ENCODE measurements at places on chromosomes 6 and 20.
A peak's percentile ranks its signal among the peaks of the same experiment; 100 is the strongest.

DNA sequence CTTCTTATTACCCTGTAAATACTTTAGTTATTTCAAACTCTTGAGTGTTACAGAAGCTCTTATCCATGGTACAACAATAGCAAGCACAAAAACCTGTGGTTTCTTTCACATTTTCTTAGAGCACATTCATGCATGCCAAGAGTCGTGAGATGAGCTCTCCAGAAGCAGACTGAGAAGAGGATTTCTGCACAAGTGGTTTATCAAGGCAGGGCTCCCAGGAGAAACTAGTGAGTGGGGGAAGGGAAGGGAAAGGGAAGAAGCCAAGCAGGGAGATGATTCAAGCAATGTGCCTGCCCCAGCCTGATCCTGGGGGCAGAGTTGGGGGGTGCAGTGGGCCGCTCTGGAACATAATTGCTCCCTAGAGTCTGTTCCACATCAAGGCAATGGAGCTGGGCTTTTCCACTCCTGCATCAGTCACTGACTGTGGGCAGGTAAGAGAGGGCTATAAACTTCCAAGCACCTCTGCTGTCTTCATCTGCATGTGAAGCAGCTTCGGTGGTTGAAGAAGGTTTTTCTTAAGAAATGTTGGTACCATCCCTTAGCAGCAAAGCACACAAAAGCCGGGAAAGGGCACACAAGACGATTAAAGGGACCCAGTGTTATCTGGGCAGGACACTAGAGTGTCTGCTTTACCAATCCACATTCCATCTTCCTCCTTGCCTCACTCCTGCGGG, 152.1 kb downstream of the PLCB4 start:
- no peak for DNase-seq

DNA sequence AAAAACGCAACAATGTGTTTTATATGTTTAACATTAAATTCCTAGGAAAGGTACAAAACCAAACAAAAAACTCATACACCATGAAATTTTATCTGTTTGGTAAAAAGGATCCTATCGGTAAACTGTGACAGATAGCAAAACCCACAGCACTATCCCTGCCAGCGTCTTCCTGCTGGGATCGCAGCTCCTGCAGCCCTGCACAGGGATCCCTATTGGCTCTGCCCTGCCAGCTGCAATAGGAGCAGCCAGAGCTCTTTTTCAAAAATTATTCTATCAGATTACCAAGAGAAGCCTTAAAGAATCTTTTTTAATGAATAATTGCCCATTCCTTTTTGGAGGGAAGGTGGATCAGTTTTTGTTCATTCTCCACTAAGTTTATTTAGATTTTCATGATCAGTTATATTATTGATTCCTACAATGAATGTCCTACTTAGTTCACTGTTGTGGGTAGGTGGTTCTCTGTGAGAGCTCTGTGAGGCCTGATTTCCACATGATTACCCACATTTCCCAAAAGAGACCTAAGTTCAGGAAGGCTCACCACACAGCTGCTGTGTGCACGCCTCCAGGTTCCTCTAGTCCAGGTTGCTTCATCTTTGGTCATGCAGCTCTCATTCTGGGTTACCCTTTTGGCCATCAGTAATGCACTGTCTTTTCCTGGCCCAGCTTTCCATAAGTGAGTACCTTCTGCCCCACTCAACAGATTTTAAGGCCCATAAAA, 293.8 kb downstream of the FRK start:
- no peak for DNase-seq

- DNase-seq = no peak
These were observed 3.2 kb downstream of the CNKSR3 start for GRCh38 chr6:154506991-154507898.

DNA sequence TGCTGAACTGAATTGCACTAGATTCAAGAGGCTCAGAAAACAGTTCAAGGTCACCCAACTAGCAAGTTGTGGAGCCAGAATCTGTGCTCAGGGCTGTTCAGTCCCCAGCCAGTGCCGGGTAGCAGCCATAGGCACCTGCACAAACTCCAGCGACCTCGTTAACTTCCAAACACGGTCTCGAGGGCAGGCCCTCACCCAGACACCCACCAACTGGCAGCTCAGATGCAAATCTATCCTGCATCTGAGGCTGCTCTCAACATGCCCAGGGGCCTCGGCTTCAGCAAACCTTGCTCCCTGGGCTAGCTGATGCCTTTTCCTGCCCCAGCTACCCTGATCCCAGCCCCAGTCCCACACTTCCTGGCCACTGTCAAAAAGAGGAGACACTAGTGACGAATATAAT, 3.7 kb downstream of the JPH2 start:
- no peak for DNase-seq

GRCh38 chr6:84796343-84796742, 31.9 kb upstream of the TBX18 start:
- DNase-seq = no peak

DNA sequence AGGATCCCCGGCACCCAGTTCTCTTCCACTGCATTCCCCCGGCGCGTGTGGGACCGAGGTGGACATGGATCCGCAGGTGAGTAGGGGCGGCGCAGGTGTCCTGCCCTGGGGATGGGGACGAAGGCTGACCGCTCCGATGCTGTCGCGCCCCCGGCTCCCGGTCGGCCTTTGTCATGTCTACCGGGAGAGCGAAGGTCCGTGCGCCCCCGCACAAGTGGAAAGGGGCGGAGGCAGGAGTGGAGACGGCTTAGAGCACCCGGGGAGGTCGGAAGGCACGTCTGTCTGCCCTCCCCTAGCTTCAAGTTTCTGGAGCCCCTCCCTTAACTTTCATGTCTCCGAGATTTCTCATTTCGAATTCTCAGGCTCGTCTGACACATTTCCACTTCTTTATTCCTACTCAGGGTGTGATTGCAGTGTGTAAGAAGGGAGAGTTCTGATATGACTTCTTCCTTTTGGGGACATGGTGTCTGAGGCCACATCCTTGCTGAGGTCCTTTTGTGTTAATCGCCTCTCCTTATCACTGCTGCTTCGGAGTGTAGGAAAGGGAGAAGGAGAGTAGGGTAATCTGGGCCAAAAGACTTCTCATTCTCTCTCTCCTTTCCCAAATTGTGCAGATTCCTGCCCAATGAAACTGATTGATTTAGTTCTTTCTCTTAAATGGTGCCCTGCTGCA, 435 bp downstream of the KIFC1 start:
- DNase-seq = peak; percentile 57

DNA sequence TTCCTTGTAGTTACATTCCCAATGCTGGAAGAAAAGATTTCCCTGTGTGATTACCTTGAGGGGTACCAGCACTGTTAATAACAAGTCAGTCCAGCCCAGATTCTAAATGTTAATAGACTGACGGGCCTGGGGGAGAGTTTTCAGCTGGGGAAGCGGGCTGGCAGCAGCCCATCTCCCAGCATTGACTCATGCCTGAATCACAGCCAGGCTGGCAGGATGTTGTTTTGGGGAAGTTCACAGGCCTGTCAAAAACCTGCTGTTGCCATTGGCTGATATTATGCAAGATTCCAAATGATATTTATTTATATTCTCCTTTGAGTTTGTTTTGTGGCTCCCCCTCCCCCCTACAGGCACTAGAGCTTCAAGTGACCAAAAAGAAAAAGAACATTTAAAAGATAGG, 213.9 kb upstream of the CNR1 start:
- no peak for DNase-seq

DNA sequence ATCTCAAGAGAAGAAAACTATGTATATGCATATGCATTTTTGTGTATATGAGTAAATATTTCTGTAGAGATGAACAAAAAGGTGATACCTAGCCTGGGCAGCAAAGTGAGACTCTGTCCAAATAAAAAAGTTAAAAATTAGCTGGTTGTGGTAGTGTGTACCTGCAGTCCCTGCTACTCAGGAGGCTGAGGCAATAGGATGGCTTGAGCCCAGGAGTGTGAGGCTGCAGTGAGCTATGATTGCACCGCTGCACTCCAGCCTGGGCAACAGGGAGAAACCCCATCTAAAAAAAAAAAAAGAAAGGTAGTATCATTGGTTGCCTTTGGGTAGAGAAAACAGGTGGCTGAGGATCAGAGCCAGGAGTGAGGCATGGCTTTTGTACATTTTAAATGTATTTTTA, 50.9 kb downstream of the KLHL31 start:
- DNase-seq = no peak

- DNase-seq = no peak
These were observed 6.5 kb upstream of the UCKL1 start for GRCh38 chr20:63962426-63963347.

DNA sequence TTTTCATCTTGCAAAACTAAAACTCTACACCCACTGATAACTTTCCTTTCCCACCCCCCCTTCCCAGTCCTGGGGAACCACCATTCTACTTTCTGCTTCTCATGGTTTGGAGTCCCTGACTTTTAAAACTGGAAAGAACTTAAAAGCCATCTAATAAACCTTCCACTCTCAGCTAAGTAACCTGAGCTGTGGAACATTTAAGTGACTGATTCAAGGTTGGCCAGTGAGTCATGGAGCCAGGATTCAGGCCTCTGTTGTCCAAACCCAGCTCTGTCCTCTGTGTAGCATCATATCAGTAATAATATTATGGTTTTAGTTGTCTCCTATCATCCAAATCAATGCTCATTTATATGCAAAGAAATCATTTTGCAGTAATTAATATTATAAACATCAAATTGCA, 176.0 kb upstream of the NT5E start:
- no peak for DNase-seq

DNA sequence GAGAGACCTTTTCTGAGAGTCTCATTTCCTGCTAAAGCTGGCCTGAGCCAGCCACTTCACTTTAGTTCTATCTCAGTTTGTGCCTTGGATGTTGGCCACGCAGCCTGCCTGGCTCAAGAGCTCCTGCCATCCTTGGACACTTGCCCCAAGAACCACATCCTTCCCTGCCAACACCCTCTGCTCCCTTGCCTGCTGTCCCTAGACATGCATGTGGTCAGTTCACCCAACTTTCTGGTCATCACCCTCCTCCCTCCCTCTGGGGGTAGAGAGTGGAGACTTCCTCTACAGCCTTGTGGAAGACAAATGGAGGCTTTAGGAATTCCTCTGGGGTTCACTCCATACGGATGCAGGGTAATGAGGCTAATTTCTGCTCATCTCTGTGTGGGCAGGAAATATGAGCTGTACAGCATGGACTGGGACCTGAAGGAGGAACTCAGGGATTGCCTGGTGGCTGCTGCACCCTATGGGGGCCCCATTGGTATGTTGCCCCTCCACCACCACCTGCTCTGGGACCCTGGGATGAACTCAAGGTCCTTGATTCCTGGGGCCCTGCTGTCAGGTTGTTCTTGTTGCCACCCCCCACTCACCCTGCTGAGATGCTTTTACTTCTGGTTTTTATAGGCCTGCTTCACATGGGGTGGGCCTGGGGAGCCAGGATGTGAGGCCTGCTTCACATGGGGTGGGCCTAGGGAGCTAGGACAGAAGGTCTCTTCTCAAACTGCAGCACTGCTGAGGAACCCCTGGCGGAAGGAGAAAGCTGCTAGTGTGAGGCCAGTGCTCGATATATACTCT, 13.8 kb upstream of the PTPRA start:
- DNase-seq = no peak

DNA sequence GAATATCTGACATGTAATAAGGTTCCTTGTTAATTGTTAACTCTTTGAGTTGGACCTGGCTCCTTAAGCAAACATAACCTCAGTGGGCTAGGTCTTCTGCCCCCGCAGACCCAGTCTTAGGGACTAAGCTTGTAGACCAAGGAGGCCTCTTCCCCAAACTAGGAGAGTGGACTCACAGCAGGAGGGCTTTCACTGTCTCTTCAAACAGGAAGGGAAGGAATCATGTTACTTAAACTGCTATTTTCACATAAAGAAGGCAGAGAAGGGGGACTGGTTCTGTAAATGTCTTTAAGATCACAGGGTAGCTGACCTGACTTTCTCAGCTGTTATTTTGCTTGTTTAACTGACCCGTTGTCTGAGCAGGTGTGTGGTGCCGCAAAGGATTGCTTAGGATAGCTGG, 34.9 kb upstream of the PRDM1 start:
- DNase-seq = no peak

- DNase-seq = no peak
These were observed 80.2 kb downstream of the SYNJ2 start for GRCh38 chr6:158061709-158062461.

GRCh38 chr6:117555882-117556498, 46.3 kb downstream of the GOPC start:
- peak; percentile 65 for DNase-seq

- DNase-seq = no peak
These were observed 29.9 kb downstream of the HIVEP2 start for GRCh38 chr6:142914937-142915697.

DNA sequence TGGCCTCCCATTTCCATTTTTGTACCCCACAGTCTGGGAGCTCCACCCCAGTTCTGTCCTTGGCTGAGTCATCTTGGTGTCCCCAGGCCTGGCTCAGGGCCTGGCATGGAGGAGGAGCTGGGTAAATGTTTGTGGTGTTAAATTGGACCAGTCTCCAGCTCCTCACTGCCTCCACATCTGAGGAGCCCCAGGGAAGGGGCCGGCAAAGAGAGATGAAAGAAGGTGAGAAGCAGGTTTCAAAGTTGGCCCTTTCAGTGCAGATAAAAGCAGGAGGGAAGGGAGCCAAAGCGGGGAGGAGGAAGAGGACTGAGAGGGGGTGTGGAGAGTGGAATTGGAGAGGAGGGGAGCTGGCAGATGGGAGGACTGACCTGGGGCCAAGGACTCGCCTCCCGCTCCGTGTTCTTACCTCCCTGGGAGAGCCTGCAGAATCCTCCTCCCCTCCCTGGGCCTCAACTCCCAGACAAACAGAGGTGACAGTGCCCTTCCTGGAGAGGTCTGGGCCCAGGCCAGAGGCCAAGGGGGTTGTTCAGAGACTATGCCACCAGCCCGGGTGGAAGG, 89.0 kb downstream of the CD40 start:
- DNase-seq = no peak

DNA sequence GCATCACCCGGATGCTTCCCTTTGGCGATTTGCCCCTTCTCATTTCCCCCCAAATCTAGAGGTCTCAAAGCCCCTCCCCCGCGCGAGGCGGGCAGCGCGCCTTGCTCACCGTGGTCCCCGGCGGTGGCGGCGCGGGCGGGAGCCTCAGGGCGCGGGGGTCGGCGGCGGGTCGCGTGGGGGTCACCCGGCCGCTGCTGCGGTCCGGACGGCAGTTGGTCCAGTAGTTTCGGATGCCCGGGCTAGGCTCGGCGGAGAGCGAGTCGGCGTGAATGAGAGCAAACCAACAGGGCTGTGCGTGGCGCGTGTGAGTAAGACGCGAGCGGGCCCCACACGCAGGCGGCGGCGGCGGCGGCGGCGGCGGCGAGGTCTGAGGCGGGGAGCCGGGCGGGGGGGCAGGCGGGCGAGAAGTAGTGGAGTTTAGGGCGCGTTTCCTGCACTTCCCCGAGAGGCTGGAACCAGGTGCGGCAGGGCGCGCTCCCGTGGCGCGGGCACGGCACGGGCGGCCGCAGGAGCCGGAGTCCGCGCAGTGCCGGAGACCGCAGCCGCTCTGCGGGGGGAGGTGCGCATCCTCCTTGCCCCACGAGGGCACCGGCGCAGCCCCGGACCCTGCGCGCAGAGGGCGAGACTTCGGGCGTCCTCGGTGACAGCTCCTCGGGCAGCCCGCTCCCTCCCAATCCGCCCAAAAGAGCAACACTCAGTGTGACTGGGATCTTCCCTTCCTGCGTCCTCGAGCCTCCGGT, 567 bp downstream of the HS3ST5 start:
- DNase-seq = no peak

GRCh38 chr20:63083831-63084562, 77.2 kb upstream of the BHLHE23 start:
- DNase-seq = no peak

GRCh38 chr6:110738899-110739365, 76.3 kb downstream of the CDK19 start:
- DNase-seq = no peak

Measured in stimulated activated CD4-positive, alpha-beta T cell treated with anti-CD3 and anti-CD28 coated beads, Interleukin-2, amount 100 ng/mL, for 48 hours (primary cell).